ENCODE measurements at places on chromosomes 6 and 20. TPM values are rescaled to one million over a fixed set of nuclear protein-coding genes. Genes with fewer than 3 reads are reported as not detected.

MAFB gene
- 0.28 TPM for total RNA-seq

CEP85L gene
- total RNA-seq: 36.2 TPM

FAM209B gene
- 0.91 TPM for total RNA-seq

HMGCLL1 gene
- not detected for total RNA-seq
